ENCODE measurements at places on chromosomes 16 and 17.

- no peak for DNase-seq
These were observed 172.5 kb downstream of the HS3ST3A1 start for GRCh38 chr17:13429201-13429600.

DNA sequence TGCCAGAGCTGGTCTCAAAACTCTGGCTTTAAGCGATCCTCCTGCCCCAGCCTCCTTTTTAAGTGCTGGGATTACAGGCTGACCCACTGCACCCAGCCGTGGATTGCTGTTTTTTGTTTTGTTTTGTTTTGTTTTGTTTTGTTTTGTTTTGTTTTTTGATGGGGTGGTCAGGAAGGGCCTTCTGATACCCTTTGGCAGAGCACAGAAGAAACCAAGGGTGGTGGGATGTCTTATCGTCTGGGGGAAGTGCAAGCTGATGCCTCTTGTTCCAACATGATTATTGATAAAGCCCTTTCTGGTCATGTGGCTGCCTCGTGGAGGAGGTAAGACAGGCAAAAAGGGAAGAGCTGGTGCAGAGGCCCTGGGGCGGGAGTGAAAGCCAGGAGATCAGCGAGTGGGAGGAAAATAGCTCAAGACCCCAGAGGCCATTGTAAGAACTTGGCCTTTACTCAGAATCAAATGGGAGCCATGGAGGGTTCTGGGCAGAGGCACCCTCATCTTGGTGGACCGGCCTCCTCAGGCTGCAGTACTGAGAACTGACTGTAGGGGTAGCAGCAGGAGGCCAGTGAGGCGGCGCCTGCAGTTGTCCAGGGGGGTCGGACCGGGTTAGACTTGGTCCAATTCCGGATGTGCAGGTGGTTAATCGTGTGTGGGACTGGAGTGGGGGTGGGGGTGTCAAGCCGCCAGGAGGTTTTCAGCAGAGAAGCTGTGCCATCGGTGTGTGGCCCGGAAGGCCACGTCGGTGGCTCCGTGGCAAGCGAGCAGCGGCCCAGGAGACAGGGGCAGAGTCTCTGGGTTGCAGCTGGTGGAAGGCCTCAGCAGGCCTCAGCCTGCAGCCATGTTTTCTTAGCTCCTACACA, 84.4 kb upstream of the GSE1 start:
- DNase-seq = no peak

- DNase-seq = no peak
These were observed 612 bp downstream of the CISD3 start for GRCh38 chr17:38730526-38731379.

DNA sequence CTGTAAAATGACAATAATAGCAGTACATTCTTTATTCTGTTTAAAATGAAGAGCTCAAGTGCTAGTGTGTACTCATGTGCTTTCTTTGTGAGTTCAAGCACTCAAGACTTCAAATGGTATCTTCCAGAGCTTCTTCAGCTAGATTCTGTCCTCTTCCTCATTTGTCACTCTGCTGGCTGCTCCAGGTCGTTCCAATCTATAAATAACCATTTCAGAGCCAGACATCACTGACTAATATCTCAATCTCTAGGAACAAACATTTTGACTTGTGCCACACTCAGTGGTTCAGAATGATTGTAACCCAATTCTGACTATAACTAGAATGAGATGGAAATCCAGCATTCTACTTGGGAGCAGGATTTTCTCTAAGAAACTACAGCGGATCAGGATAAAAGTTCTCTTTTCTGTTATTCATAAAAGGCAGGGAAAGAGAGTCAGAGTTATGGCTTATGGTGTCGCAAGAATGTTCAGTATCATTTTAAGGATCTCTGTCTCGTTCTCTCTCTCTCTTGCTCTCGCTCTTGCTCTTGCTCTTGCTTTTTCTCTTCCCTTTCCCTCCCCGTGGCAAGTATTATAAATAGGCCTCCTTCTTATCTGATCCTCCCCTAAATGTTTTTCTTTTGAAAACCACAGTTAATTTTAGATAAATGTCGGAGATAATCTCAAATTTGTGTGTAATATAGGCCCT, 116.3 kb upstream of the MAF start:
- DNase-seq = no peak

GRCh38 chr17:16652847-16653366, 743 bp downstream of the ZNF624 start:
- DNase-seq = no peak

GRCh38 chr16:77234611-77235010, 35.4 kb downstream of the SYCE1L start:
- DNase-seq = no peak

- no peak for DNase-seq
These were observed 51.8 kb downstream of the C16orf82 start for GRCh38 chr16:27118526-27118925.

- no peak for DNase-seq
These were observed 809 bp upstream of the RAB34 start for GRCh38 chr17:28718333-28719020.

DNA sequence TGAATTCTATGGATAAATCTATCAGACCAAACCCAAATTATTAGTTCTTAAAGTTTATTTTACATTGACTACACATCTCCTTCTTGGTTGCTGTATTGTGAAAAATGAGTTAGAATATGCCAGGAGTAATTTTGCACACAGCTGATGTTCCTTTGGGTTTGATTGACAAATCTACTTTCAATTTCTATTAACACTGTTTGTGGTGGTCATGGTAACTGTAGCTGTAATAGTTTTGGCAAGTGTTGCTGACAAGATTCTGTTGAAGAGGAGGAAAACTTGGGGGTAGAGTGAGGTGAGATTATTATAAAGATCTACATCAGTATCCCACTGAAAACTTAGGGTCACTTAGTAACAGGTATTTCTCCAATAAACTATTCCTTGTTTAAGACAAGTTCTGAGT, 30.3 kb downstream of the MRTFB start:
- DNase-seq = no peak

DNA sequence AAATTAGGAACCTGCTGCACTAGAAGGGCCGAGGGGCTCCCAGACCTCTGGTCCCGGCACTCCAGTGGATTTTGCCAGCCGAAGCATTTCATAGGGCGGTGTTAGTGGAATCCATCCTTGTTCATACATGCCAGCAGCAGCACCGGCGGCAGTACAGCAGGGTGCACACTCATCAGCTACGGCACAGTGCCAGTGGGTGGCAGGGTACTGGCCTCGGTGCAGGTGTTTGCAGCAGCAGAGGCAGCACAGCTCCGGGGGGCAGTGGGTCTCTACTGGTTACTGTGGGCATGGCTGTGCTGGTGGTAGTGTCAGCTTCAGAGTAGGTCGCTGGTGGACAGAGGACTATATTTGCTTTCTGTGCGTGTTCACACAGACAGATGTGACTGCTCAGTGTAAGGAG, 985.7 kb downstream of the CDH8 start:
- no peak for DNase-seq

DNA sequence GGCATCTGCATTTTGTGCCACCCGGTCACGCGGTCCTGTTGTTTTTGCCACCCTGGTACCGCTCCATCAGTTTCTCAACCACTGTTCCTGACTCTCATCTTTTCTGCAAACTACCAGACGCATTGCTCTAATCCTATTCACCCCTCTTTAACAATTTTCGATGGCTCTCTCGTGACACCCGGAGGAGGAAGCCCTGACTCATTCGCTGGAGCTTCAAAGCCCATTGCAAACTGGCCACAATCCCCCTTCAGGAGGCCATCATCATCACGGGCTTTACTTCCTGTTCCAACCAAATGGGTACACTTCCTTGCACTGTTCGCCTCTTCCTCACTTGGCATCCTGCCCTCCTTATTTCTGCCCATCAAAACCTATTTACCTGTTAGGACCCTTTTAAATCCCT, 155.3 kb downstream of the RGS9 start:
- no peak for DNase-seq

DNA sequence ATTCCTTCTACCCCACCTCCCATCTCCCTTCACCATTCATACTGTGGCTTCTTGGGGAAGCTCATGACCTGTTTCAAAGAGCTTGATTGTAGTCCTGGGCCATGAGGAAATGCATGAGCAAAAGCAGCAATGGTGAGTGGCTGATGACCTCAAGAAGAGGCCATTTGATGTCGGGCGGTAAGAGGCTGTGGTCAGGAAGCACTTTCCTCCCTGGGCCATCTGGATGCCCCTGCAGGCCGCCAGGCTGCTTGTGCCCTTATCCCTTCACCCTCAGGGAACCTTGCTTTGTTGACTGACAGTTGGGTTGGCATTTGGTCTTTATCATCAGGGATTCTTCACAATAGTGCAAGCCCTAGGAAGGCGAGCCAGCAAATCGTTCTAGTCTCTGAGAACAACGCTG, 78.3 kb upstream of the TBX2 start:
- no peak for DNase-seq

- DNase-seq = no peak
These were observed 21.5 kb downstream of the TMEM235 start for GRCh38 chr17:78252701-78253635.

DNA sequence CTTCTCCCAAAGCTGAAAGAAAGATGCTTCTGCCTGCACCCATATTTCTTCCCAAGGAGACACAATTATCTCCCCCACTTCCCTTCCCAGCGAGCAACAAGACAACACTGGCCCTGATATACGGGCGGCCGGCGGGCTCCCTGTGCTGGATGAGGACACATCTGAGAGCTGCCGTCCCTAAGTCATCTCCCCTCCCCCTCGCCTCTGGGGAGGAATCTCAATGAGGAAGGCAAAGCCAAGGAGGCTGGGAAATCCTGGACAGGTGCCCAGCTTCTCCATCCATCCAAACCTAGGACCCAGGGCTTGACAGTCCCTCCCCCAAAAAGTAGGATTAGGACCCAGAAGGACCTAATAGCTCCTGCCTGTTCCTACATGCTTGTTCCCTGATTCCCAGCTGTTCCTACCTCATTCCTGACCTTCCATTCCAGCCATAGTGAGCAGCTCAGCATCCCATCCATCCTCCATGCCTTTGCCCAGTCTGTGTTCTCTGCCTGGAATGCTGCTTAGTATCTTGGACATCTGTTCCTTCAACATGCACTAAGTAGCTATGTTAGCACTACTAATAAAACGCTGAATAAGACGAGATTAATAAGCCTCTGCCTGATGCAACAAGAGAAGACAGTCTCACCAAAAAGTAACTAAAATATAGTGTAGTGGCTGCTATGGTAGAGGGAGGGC, 167.9 kb downstream of the CCT6B start:
- DNase-seq = no peak

Measured in naive thymus-derived CD4-positive, alpha-beta T cell (primary cell).